CD14-positive monocyte (primary cell): ENCODE measurements at places on chromosomes 12 and 14.

DNA sequence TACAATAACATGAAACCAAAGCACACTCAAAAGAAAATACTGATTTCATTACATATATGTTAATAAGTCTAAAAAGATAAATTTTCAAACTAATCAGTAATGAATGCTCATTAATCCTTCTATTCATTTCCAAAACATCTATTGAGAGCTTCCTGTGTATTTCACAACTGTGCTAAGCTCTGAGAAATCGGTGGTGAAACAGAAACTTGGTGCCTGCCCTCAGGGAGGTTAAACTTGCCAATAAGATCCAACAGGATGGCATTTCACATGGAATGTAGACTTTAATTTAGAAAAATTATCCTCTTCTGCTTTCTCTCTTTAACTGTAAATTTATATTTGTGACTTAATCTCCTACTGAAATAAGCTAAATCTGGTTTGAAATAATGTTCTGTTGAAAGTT, 70.9 kb upstream of the SLC38A4 start:
- no peak for DNase-seq

DNA sequence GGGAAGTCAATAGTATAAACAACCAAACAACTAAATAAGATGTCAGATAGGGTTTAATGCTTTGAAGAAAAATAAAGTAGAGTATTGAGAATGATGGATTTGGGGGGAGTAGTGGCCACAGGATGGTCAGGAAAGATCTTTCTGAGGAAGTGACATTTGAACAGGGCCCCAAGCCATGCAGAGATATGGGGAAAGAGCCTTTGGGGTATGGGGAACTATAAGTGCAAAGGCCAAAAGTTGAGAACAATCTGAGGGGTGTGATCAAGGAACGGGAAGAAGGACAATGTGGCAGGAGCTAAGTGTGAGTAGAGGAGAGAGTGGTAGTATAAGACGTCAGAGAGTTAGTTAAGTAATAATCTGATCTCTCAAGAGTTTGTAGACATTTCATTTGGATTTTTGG, 1.3 kb downstream of the MRPS35 start:
- DNase-seq: peak; percentile 27

- DNase-seq: peak; percentile 2
Measured at GRCh38 chr12:19130224-19131024, 891 bp downstream of the PLEKHA5 start.

DNA sequence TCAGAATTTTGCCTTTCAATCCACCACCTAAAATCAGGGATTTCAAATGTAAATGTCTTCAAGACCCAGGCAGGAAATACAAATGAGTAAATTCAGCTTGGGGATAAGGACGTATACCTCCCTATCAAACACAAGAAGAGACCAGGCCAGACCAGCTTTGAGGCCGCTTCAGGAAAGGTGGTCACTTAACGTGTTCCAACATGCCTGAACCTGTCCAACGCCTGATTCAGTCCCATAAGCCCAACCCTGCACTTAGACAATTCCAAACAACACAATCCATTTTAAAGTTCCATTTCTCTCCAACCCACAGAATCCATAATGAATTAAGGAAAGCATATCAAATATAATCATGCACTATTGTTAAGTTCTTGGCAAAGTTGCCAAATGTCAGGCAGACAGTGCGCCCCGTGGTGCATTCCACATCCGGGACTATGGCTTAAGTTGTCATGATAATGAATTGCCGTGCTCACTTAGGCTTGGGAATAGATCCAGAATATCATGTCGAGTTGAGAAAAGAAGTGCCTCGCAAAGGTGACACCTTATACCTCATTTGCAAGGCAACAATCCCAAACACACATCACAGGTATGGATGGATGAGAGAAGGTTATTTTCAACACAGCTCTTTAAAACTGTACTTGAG, 35.5 kb downstream of the CCDC60 start:
- no peak for DNase-seq

DNA sequence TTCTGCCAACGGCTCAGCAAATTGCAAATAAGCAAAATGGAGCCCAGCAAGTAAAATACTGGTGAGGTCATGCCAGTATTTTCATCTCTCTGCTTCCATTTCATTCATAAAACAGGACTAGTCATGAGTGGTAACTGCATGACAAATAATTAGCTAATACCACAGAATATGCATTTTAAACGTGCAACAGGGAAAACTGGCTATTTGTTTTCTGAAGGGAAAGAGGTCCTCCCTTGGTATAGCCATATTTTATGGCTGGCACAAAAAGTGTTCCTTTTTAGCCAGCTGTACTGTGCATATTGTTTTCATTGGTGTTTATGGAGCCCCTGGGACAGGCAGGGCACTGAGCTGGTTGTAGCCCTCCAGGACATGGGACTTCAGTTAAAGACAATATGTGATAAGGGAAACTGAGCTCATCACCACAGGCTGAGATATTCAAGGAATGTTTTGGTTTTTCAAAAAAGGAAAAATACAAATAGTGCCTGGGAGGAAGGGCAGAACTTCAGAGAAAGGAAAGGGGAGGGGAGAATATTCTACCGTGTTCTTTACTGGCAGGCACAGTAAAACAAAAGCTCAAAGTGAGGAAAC, 26.1 kb upstream of the FOXN3 start:
- no peak for DNase-seq

DNA sequence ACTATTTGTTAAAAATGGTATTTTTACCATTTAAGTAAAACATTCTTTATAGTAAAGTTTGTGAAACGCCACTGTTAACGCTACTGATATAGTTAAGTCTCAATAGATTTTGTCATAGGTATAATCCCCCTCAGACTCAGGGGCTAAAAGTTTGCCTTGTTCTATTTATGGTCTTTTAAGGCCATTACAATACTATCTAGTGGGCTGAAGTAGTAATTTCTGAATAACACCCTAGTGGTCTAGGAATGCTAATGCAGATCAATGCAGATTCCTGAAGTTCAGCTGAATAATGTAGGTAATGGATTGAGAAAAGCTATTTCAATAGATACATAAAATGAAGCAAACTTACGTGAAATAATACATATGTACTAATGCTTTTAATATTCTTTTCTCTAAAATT, 989.3 kb upstream of the NOVA1 start:
- DNase-seq: no peak

DNA sequence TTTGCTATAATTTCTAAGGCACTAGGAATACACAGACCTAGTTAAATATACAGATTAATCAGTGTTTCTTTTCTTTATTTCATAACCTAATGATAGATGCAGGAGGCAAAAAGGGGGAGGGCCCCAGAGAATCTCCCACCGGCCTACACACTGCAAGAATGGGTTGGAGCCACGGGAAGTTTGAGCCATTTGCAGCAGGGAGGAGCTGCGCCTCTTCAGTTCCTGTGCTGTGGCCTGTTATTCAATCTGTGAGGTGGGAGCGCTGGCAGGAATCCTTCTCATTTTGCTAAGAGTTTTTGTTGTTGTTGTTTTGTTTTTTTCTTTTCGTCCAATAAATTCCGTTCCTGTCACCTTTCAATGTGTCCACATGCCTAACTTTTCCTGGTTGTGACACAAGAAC, 251.3 kb upstream of the RPL10L start:
- DNase-seq: no peak

DNA sequence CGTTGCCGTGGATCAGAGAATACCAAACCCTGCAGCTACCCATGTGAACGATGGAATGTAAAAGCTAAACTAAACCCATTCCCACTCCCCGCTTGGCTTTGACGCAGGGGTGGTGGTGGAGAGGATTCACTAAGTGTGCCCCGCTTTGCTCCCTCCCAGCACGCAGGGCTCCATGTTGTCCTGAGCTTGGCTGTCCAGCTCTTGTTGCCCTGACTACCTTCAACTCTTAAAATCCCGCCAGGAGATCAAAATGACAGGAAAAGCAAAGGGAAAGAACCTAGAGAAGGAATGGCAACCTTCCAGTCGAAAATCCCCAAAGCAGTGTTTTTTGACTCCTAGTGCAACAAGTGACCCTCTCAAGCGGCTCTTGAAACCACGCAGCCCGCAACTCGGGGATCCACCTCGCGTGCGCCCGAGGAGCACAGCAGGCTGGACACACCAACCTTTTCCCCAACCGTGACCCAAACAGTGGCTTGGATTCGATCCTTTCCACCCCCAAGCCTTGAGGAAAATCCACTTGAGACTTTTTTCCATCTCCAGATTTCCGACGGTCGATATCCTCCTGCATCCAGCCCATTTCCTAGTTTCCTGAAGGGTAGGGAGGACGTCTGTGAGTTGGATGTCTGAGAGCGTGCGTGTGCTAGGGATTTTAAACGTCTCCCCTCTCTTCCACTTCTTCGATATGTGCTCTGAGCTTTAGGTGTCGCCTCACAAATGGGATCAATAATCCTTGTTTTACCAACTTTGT, 1.4 kb downstream of the SYT10 start:
- no peak for DNase-seq

- DNase-seq: no peak
Measured at GRCh38 chr12:5733136-5733755, 211.8 kb downstream of the ANO2 start.

- no peak for DNase-seq
Measured at GRCh38 chr12:111341426-111342065, 27.3 kb downstream of the PHETA1 start.

DNA sequence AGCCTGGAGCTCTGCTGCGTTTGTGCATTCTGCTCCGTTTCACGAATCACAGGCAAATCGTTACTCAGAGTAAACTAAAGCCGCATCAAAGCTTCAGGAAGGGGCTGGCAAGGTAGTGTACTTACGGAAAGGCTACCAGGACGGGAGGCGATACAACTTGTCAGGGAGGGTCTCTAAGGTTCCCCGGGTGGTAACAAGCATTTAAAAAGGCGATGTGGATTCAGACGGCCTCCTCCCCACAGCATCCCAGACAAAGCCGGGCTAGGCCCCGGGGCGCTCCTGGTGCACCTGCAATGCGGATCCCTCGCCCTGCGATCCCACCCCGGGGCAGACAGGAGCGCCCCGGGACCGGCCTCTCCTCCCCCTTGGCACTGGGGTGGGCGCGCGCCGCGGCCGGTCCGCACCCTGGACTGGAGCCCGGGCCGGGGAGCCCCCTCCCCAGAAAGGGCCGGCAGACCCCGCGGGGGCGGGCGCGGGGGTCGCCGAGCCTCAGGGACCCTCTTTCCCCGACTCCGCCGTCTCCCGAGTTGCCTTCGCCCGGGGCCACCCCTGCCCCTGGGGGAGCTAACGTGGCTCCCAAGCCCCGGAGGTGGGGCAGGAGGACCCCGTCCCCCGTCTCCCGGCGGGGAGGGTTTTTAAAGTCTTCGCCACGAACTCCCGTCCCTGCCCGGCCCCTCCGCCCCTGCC, 718 bp downstream of the CCDC92 start:
- DNase-seq: no peak

DNA sequence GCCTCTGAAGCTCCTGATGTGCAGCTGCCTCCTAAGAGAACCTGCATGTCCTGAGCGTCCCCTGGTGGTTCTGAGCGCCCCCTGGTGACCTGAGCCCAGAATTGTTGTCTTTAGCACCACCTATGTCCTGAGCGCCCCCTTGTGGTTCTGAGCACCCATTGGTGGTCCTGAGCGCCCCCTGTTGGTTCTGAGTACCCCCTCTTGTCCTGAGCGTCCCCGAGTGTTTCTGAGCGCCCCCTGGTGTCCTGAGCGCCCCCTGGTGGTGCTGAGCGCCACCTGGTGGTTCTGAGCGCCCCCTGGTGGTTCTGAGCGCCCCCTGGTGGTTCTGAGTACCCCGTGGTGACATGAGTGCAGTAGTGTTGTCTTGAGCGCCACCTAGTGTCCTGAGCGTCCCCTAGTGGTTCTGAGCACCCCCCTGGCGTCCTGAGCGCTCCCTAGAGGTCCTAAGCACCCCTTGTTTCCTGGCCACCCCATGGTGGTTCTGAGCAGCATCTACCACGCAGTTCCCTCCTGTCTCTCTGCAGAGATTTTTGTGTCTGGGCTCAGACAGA, 782.5 kb downstream of the TMEM121 start:
- DNase-seq: peak; percentile 40

DNA sequence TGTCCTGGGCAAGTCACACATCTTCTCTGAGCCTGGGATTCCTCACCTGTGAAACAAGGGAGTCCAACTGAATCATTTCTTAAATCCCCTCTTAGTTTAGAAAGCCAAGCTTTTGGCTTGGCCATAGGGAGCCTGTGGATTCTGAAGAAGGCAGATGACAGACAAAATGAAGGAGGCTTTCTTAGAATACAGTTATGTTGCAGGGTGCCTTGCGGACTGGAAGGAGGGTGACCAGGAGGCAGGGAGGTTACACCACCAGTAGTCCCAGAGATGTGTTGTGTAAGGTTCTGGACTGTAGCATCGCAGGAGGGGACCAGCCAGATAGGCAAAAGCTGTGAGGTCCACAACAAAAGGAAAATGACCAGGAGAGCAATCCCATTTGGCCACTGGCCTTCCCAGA, 8.2 kb upstream of the ACVR1B start:
- DNase-seq: no peak

- DNase-seq: no peak
Measured at GRCh38 chr12:47754126-47754525, 4.6 kb downstream of the RAPGEF3 start.

DNA sequence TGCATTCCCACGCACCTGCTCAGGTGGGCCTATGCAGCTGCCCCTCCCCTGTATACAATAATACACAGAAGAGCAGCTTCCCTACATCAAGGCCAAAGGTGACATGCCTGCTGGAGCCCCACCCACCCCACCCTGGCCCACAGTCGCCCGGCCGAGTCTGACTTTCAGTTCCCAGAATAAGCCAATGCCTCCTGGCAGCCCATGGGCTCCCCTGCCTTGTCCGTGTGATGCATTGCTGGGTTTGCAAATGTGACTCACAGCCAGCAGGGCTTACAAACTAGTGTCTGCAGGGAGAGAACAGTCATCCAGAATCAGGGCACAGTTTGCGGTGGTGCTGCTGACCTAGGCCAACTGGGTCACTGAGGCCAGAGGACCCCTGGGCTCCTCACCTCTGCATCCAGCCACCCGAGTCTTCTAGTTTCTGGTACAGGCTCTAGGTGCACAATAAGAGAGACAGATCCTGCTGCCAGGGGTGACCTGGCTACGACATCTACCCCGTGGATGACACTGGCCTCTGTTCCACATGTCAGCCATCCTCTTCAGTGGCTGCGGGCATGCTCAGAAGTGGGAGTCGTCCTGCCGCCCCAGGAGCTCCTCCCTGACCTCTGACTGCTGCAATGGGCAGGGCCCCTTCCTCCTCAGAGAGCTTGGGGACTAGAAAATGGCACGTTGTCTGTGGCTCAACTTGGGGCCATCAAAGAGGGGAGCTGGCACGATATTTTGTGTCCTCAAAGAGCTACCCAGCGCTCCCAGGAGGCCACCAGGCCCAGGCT, 84.5 kb downstream of the CHGA start:
- DNase-seq: peak; percentile 68

GRCh38 chr12:19058235-19059021, 71.1 kb upstream of the PLEKHA5 start:
- DNase-seq: no peak

DNA sequence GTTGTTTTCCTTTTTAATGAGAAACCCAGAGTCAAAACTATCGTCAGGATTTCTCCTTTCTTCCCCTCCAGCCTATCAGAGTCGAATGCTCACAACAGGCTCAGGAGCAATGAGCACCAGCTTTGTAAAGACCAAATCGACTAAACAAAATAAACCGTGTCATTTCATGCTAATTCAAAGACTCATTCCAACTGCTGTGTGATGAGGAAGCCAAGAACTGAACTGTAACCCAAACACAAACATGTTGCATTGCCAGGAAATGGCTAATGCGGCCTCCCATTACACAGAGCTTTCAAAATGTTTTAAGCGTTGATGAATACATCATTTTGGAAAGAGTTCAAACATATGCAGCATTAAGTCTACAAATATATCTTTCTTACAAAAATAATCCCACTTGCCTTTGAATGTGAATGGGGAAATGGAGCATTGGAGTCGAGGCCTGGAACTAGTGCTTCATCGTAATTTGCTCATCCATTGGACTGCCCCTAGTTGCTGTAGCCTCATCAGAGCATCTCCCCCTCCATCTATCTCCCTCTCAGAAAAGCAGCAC, 349.5 kb downstream of the GXYLT1 start:
- DNase-seq: no peak

GRCh38 chr12:72053604-72054003, 115.0 kb downstream of the TPH2 start:
- DNase-seq: no peak
